ENCODE measurements at places on chromosomes 6 and 20.

- DNase-seq: no peak
Observed at GRCh38 chr20:18363708-18364107, 75.4 kb downstream of the ZNF133 start.

GRCh38 chr6:158782432-158783166 lies 36.6 kb downstream of the EZR start:
- DNase-seq: no peak

GRCh38 chr6:108164815-108165706 lies 761 bp upstream of the NR2E1 start:
- no peak for DNase-seq

- peak; percentile 9 for DNase-seq
Observed at GRCh38 chr6:104483225-104483834, 376.4 kb downstream of the HACE1 start.

DNA sequence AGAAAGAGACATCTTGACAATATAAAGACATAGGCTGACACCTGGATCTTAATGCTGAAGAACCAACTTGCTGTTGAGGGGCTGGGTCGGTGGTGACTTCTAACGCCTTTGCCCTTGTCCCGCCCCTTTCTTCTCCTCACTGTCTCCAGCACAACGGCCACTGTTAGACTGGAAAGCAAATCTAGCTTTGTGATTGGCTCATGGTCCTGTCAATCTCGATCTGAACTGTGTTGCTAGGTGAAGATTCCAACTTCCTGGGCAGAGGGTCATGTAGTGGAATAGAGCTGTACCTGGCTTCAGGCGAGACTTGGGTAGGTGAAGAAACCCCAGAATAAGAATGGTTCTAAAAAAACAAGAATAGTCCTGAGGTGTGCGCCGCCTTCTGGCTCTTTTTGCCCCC lies at the start of gene PGK2:
Gene PGK2, minus strand, starts transcription at position 110 of the 400 bp plus-strand sequence. Its CDS starts 98 bp downstream, at position 12.
- no peak for DNase-seq

DNA sequence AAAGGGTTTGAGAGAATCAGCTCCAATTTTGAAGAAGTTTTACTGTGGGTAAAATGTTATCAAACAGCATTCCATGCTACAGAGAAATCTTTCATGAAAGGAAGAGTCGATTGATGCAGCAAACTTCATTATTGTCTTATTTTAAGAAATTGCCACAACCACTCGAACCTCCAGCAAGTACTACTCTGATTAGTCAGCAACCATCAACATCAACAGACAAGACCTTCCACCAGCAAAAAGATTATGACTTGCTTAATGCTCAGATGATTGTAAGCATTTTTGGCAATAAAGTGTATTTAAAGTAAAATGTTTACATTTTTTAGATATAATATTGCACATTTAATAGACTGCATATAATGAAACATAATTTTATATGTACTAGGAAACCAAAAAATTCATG lies 87.5 kb downstream of the AKAP7 start:
- DNase-seq: no peak

Measured in HuH-7 (cell line).